ENCODE measurements at places on chromosomes 6 and 20.

GRCh38 chr6:33935439-33936080 lies 131.8 kb upstream of the MLN start:
- DNase-seq, result no peak

- DNase-seq, result no peak
Measured at GRCh38 chr6:35041086-35041861, 99.9 kb downstream of the TCP11 start.

DNA sequence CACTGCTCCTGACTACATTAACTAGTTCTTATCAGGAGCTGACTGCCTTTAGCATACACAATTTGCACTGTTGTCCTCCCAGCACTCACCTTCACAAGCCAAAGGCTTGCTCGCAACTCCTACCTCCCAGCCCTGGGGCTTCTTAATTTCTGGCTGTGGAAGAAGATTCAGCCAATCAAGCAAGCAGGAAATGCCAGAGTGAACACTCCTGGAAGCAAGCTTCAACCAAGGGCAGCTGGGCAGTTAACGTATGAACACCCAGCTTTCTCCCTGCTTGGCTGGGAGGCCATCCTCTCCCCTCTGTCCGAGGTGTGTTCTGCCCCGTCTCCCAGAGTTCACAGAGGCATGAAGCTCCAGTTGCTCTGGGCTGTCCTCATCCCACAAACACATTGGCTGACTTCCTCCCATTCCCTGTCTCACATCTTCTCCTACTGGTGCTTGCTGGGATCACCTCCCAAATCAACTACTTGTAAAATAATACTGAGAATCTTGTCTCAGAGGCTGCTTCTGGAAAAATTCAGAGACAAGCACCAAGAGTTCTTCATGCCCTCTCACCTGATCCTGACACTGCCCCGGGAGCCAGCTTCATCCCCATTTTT lies 15.3 kb upstream of the SRSF6 start:
- no peak for DNase-seq

DNA sequence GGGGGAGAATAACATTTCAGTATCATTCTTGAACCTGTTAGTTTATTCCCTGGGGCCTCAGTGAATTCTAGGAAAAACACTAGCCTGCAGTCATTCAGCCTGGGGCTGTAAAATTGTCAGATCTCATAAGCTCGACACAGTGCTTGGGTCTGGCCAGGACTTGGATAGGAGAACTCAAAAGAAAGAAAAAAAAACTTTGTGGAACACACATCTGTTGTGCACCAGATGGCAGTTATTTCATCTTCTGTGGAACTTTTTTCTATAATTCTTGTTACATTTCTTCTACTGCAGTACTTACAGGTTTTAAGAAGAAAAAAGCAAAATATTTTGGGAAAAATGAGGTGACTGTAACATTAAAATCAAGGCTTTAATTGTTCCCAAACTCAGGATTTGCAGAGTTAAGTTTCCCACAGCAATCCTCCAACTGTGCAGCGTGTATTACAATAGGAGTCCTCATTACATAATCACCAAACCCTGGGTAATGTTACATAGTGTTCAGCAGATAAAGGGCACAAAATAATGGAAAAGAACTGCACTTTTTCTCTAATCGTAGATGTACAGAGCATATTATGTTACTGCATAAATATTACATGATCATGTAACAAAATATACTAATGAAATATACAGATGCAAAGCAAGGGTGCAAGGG lies 531.1 kb upstream of the CITED2 start:
- DNase-seq, result no peak

DNA sequence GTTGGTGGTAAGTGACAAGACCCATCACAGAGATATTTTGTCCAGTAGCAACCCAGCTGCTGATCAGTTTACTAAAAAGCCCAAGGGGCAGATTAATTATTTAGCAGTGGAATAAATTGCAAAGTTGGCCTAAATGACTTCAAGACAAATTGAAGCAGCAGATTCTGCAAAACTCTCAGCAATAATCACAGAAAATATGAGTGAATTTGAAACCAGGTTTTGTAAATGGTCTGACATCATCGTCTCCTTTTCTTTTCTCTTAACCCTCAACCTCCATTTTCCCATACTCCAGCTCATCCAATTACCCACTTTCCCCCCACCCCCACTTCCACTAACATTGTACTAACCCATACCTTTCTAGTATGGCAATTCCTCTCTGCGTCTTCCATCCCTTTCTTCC lies 11.3 kb upstream of the PTPRK start:
- DNase-seq, result no peak

DNA sequence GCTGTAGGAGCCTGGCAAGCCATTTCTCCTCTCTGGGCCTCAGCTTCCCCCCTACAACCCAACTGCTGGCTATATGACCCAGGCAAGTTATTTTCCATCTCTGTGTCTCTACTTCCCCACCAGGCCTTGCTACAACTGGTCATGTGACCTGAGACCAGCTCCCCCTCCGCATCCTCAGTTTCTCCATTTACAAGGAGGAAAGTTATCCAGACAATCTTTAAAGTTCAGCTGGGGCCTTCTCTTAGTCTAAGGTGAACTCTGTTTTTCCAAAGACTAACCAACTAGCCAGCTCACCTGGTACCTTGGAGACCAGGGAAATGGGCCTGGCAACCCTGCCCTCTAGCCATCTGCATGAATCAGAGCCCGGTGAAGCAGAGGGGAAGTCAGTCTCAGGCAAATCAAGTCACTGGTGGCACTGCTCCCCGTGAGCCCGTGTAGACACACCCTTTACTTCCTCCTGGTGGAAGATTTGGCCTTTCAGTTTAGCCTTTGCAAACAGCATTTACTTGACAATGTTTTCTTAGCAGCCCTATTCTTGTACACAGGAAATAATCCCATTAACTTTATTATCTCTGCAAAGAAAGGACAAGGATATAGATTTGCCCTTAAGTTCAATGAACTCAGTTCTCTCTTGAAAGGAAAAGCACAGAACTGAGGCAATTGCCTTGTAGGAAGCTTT lies 157.7 kb downstream of the VEGFA start:
- DNase-seq, result no peak

DNA sequence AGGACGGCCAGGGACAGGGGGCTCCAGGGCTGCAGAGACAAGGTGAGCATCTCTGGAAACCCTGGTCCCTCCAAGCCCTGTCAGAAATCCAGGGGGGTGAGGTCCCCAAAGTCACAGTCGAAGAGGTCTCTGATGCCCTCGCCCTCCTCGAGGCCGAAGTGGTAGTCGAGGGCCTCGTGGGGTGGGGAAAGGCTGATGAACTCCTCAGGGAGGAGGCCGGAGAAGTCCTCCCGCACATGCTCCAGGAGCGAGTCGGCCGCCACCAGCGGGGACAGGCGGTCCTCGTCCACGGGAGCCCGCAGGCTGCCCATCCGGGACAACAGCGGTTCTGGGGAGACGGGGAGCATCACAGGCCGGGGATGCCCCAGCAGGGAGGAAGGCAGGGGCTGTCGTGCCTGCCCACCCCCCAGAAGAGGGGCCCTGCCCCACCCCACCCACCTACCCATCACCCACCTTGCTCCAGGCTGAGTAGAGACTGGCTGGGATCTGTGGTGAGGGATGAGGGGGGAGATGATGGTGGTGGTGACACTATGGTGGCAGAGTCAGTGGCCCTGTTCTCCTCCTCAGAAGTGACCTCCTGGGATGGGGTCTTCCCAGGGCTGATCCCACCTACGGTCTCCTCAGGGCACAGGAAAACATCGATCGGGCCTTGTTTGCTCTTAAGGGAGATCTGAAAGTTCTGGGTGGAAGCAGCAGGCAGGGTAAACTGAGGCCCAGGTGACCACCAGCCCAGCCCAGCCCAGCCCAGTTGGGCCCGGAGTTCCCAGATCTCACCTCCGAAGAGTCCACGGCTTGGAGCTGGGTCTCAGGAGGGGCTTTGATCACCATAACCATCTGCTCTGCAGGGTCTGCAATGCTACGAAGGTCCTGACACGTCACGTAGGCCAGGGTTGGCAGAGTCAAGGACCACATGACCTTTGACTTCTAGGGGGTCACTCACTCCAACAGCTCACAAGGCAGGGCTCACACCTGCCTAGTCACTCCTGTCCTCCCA lies 2.7 kb upstream of the NECAB3 start:
- no peak for DNase-seq

GRCh38 chr6:18117136-18117535 lies 5.3 kb downstream of the NHLRC1 start:
- no peak for DNase-seq

- no peak for DNase-seq
Measured at GRCh38 chr20:34179637-34180360, 61.4 kb upstream of the ASIP start.

DNA sequence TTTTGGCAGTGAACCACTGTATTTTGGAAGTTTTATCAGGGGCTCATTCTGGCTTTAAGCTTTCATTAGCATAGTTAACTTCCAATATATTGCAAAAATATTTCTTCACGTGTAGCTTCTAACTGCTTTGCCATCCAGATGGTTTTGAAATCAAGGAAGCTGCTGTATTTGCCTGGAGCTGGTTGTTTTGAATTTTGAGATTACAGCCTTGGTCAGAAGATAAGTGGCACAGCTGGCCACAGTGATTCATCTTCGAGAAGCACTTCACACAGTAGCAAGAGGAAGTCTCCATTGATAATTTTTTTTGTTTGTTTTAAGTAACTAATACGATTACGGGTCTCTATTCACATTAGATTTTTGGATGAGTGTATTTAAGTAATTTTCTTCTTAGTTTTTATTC lies 3.8 kb downstream of the APCDD1L start:
- no peak for DNase-seq

DNA sequence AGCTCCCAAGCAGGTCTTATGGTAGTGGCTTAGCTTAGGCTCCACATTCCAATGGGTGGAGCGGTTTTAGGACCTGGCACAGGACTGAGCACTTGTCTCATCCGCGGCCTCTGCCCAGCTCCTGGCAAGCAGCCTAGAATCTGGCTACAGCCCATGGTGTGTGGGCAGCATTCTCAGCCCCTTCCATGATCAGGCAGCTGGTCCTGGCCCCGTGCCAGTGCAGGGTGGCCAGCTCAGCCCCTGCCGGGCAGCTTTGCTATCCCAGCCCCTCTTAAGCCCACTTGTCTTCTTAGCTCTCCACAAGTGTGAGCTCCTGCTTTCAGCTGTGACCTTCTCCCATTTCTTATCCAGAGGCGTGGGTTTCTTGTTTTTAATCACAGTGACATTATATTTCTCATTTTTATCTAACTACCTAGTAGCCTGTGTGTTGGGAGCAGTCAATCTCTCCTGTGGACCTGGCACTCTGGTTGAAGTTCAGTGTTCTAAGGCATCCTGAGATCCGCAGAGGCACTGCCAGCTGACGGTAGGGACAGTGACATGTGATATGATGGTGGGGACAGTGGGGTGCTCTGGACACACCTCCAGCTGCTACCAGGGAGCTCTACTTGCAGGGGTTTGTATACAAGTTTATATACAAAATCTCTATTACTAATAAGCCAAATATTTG lies 119.9 kb upstream of the PRND start:
- no peak for DNase-seq
